ENCODE measurements at places on chromosomes 1 and 21.

- no peak for DNase-seq
Observed at GRCh38 chr1:76006234-76006633, 68.3 kb upstream of the ST6GALNAC3 start.

DNA sequence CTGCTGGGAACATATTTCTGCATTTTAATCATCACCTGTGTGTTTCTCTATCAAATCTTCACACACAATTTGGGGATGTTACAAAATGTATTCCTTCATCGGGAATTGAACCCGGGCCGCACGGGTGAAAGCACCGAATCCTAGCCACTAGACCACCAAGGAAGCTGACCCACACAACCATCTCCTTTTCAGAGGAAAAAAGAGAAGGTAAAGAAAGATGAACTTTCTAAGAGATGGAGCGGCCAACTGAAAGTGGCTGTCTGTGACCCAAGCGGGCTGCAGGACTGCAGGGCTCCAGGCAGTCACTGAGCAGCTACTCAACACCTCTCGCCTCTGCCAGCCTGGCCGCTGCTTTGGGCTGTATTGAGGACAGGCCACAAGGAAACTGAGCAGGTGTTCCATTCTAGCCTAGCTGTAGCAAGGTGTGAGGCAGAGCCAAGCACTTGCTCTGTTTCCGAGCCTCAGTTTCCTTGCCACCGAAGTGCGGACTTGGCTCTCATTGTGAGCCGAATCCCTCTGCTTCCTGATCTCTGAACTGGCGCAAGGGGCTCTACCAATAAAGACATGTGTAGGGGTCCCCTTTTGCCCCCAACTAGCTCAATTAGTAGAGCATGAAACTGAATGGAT is 156.9 kb upstream of the NBPF11 start:
- DNase-seq: no peak

GRCh38 chr1:8516793-8517556 is 199.1 kb downstream of the SLC45A1 start:
- no peak for DNase-seq

DNA sequence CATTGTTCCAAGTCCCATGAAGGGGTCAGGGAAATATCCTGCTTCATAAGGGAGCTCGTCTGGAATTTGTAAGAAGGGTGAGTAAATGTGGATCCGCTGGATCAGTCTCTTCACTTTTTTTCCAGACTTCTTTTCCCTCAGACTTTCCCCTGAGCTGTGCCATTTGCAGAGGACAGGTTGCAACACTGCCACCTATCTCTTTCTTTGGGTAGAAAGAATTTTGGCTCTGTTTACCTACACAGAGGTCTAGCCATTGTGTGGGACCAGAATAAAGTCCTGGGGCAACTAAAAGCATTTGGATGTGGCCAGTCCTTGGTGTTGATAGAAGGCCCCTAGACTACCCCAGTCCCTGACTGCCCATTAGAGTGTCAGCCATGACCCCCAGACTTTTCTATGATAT is 1146.7 kb upstream of the PRMT6 start:
- no peak for DNase-seq
